ENCODE measurements at places on chromosomes 7 and 10. TPM values are rescaled to one million over a fixed set of nuclear protein-coding genes. Genes with fewer than 3 reads are reported as not detected.

Gene IGFBP3
- polyA plus RNA-seq = 220 TPM

Gene HOXA13
- not detected for polyA plus RNA-seq

Gene PAPOLB
- not detected for polyA plus RNA-seq

Gene IMPDH1
- polyA plus RNA-seq = 43.8 TPM

Gene HYAL4
- not detected for polyA plus RNA-seq

Gene HOXA4
- 5.4 TPM for polyA plus RNA-seq

Gene MDH2
- 116 TPM for polyA plus RNA-seq

Gene LRRC18
- not detected for polyA plus RNA-seq

Gene SGCE
- 76.7 TPM for polyA plus RNA-seq
